Testis (tissue), 5 donors: ENCODE measurements at places on chromosomes 2 and 18. TPM values are rescaled to one million over a fixed set of nuclear protein-coding genes. Genes with fewer than 3 reads are reported as not detected.

DNA sequence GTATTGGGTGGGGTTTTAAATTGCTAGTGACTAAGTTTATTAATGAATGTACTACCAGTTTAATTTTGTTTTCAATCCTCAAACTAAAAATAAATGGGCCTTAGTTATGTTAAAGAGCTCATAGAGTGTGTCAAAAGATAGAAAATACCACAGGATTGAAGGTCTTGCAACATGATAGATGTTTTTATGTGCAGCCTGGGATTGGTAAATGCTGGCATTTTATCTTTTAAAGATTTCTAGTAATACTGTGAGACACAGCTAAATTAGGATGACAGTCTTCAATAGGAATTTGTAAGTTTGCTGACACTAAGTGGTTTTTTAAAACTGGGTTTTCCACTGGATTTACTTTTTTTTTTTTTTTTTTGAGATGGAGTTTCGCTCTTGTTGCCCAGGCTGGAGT, 122.3 kb downstream of the HAUS1 start:
- DNase-seq, result no peak
- H3K27ac ChIP-seq, result no peak overlapping the region
- H3K4me3 ChIP-seq, result no peak overlapping the region
- H3K36me3 ChIP-seq, result no peaks in the 10 kb centered on the region
- H3K4me1 ChIP-seq, result peaks cover 7% of the 10 kb centered on the region

DNA sequence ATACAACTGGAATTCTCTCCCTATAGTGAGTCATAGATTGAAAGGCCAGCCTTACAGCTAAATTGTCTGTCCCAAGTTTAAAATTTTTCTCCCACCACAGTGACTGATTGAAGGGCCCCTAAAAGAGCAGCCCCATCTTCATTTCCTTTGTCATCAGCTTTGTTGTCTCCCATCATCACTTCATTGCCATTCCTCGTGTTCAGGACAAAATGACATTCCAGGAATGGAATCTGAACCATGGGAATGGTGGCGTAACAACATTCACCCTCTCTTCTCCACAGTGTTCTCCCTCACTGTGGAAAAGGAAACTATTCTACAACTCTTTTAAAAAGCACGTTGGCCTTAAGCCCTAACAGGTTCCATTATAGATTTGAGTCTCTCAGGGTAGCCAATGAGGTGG, 52.1 kb downstream of the PSTPIP2 start:
- no peak overlapping the region for H3K4me3 ChIP-seq
- H3K36me3 ChIP-seq, result no peaks in the 10 kb centered on the region
- no peaks in the 10 kb centered on the region for H3K4me1 ChIP-seq
- no peak overlapping the region for H3K27ac ChIP-seq

GRCh38 chr2:104408266-104408665, 445.6 kb upstream of the POU3F3 start:
- no peaks in the 10 kb centered on the region for H3K36me3 ChIP-seq
- no peak for DNase-seq

DNA sequence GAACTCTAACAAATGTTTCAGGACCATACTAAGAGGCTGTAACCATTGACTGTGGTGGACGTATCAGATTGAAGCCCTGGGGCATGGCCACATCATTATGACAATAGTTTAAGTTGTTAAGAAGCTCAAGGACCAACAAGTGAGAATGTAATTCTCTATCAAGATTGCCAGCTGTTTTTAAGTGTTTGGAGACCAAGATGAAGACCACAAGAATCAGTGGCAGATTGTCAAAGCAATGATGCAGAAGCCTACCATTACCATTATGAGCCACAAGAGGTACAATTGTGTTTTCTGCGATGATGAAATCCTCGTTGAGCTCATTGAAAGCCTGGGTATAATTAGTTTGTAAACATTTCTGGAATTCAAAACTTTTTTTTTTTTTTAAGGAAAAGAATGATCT, 261.1 kb upstream of the ZEB2 start:
- H3K27me3 ChIP-seq, result no peaks in the 10 kb centered on the region
- H3K27ac ChIP-seq, result no peak overlapping the region
- no peaks in the 10 kb centered on the region for H3K36me3 ChIP-seq
- no peak overlapping the region for H3K4me3 ChIP-seq

DNA sequence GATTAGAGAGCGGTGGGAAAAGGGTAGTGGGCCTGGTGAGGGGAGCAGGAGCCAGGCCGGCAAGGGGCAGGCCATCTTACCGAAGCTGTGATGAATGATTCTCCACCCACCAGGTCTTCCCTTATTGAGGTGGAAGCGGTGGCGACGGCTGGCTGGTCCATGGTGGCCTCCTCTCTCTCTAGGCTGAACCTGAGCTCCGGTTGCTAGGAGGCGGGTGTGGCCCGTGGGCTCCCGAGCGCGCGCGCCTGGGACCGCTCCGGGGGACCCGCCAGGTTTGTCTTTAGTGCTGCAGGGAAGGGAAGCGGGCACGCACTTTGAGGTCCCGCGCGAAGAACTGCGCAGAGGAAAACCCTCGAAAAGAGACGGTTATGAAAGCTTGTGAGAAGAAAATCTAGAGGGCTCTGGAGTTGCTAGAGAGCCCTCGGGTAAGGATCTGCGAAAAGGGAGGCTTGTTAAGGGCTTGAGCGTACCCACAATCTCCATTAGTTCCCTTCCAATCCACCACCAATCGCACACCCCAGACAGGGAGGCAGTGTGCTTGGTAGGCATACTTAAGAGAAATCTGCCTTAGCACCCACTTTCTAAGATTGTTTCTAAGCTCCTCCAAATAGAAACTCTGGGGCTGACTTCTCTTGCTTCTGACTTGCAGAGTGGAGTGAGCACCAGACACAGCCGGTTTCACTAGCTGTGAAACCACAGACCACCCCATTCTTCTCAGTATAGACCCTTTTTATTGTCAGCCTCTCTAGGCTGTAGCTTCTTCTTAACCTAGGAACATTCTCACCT, at the start of gene STPG4:
STPG4 (minus strand) TSS at position 218 of the 786 bp plus-strand sequence; CDS start at position 161, 57 bp downstream.
- no peak for DNase-seq
- no peaks in the 10 kb centered on the region for H3K36me3 ChIP-seq
- no peaks in the 10 kb centered on the region for H3K27me3 ChIP-seq
- H3K4me1 ChIP-seq, result no peaks in the 10 kb centered on the region

GRCh38 chr2:219592736-219593135, 4.9 kb upstream of the STK11IP start:
- no peak overlapping the region for H3K4me3 ChIP-seq

- H3K27ac ChIP-seq, result peak overlapping the region; percentile 32
Measured at GRCh38 chr18:48621240-48621639, 82.4 kb downstream of the CTIF start.

DNA sequence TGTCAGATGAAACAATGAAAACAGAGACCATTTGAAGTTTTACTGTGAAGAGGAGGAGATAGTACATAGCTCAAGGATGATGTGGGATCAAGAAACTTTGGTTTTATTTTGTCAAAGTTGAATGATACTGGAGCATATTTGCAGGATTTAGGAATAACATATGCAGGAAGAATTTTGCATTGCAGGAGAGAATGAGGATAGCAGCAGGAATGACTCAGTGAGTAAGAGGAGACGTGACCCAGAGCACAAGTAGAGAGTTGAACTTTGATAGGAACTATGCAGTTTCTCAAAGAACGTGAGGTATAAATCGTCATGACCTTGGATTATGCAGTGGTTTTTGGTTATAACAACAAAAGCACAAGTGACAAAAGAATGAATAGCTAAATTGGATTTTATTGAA, 47.7 kb downstream of the MAPRE2 start:
- H3K4me1 ChIP-seq, result peaks cover 5% of the 10 kb centered on the region
- no peak overlapping the region for H3K27ac ChIP-seq
- DNase-seq, result no peak
- no peak overlapping the region for H3K4me3 ChIP-seq

DNA sequence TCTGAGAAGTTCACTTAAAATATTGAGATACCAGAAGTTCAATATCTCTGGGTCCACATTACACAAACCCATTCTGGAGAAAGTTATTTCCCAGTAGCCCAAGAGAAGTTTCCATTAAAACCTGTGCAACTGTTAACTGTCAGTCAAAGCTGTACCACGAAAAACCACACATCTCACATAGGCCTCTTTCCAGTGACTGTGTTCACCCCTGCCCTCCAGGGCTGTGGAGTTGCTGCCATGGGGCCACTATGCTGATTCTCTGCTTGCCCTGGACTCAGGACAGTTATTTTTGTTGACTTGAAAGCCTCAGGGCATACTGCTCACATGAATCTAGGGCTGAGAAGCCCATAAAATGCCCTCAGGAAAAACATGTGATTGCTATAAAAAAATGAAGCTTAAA, 153.8 kb downstream of the PIEZO2 start:
- no peaks in the 10 kb centered on the region for H3K36me3 ChIP-seq
- no peak for DNase-seq
- no peaks in the 10 kb centered on the region for H3K4me1 ChIP-seq
- no peak overlapping the region for H3K27ac ChIP-seq

DNA sequence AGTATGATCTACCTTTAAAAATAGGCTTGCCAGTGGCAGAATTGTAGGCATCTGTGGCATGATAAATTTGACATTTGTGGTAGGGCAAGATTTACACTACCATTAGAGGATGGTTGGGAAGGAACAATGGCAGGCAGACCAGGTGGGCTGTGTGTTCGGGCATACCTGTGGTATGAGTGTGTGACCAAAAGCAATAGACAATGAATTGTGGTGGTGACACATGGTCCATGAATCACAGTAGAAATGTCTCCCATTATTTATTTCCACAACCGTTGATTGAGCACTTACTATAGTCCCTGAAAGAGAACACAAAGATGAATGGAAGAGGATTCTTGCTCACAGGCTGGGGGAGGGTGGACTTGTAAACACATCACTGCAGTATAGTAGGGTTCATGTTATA, 29.9 kb upstream of the RUFY4 start:
- no peak overlapping the region for H3K4me3 ChIP-seq
- no peaks in the 10 kb centered on the region for H3K36me3 ChIP-seq
- DNase-seq, result no peak

- H3K36me3 ChIP-seq, result no peaks in the 10 kb centered on the region
- H3K27ac ChIP-seq, result no peak overlapping the region
Measured at GRCh38 chr2:39728941-39729351, 50.1 kb downstream of the THUMPD2 start.

- H3K27me3 ChIP-seq, result no peaks in the 10 kb centered on the region
- peak within 1 kb of the TSS; percentile 88 for H3K27ac ChIP-seq
- peak; percentile 79 for DNase-seq
- peaks cover 21% of the 10 kb centered on the region for H3K4me1 ChIP-seq
- H3K36me3 ChIP-seq, result no peaks in the 10 kb centered on the region
Measured at GRCh38 chr2:232633413-232634205, at the start of gene EFHD1. EFHD1 (plus strand) TSS chr2:232633604; CDS start chr2:232633705, 101 bp downstream.

- no peak for DNase-seq
- H3K4me1 ChIP-seq, result no peaks in the 10 kb centered on the region
- H3K27ac ChIP-seq, result no peak overlapping the region
- H3K4me3 ChIP-seq, result no peak overlapping the region
- H3K27me3 ChIP-seq, result no peaks in the 10 kb centered on the region
- no peaks in the 10 kb centered on the region for H3K36me3 ChIP-seq
Measured at GRCh38 chr2:179595284-179595683, 266.1 kb downstream of the ZNF385B start.

DNA sequence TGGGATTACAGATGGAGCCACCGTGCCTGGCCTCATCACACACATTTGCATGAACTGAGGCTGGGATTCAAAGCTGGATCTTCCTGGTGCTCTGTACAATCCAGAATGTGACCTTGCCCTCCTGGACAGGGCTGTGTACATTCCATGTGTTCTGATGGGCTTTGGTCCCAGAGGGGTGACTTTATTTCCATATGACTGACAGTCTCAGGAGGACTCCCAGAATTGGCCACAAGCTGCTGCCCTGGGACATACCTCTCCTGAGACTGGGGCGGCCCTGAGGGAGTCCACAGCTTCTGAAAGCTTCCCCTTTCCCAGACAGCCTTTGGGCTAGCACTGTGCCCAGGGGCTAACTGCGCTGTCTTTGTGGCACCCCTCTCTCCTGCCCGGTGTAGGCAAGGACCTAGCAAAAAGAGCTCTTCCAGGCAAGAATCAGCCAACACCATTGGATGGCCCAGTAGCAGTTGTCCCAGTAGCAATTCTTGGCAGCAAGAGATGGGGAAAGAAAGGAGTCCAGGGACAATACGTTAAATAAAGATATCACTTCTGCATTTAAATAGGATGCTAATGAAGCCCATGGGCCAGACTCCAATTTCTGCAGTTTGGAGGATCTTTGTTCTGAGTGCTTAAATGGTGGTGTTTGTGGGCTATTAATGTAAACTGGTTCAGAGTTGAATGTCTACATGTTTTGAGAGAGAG, 26.4 kb upstream of the ZNF532 start:
- no peak overlapping the region for H3K27ac ChIP-seq
- no peak for DNase-seq
- no peaks in the 10 kb centered on the region for H3K4me1 ChIP-seq
- no peaks in the 10 kb centered on the region for H3K27me3 ChIP-seq
- H3K36me3 ChIP-seq, result no peaks in the 10 kb centered on the region

DNA sequence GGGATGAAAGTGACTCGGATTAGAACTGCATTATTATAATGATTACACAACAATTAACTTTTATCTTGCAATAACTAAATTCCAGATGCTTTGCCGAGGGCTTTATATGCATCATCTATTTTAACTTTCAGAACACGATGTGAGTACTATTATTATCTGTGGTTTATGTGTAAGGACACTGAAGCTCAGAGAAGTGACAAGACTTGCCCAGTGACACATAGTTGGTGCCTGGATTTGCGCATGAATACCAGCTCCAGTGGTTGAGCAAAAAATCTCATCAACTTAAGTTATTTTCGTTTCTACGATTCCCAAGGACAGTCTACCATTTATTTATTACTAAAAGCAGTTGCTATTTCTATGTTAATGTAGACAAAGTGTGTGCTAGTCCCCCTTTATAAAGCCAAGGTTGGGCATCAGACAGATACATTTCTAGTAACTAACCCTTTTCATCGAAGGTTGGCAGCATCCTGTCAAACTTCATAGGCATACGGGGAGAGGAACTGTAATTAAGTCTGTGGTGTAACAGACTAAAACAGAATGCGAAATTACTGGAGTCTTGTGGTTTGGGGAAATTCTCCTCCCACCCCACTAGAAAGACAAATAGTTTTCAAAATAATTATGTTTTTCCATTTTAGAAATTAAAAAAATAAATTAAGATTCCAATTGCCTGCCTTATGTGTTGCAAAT, 73.2 kb upstream of the BOD1L2 start:
- H3K27me3 ChIP-seq, result no peaks in the 10 kb centered on the region
- no peaks in the 10 kb centered on the region for H3K36me3 ChIP-seq
- H3K4me3 ChIP-seq, result no peak overlapping the region
- no peaks in the 10 kb centered on the region for H3K4me1 ChIP-seq
- no peak for DNase-seq
- H3K27ac ChIP-seq, result no peak overlapping the region

- H3K27me3 ChIP-seq, result no peaks in the 10 kb centered on the region
- DNase-seq, result no peak
- H3K27ac ChIP-seq, result no peak overlapping the region
Measured at GRCh38 chr2:100235098-100235497, 87.2 kb downstream of the LONRF2 start.

- no peaks in the 10 kb centered on the region for H3K27me3 ChIP-seq
- no peaks in the 10 kb centered on the region for H3K4me1 ChIP-seq
- H3K27ac ChIP-seq, result no peak overlapping the region
Measured at GRCh38 chr2:30193104-30193681, 38.1 kb upstream of the LBH start.

- H3K4me3 ChIP-seq, result no peak overlapping the region
- H3K27me3 ChIP-seq, result no peaks in the 10 kb centered on the region
- H3K27ac ChIP-seq, result no peak overlapping the region
- no peaks in the 10 kb centered on the region for H3K4me1 ChIP-seq
- H3K36me3 ChIP-seq, result no peaks in the 10 kb centered on the region
- no peak for DNase-seq
Measured at GRCh38 chr2:112995346-112995920, 9.8 kb upstream of the IL36A start.

Gene CERS6
- 59.4 TPM for total RNA-seq

Gene CAPN14
- 0.47 TPM for total RNA-seq

Gene LCT
- 0.47 TPM for total RNA-seq

Gene KCNG2
- total RNA-seq, result 7.6 TPM

Gene APOB
- 0.81 TPM for total RNA-seq

Gene PSMA8
- total RNA-seq, result 20.1 TPM

Gene SP9
- 1.5 TPM for total RNA-seq

Gene CDH19
- 5.2 TPM for total RNA-seq
